Lower lobe of right lung (tissue), 2 donors: ENCODE measurements at places on chromosomes 5 and 9.

- no peak for DNase-seq
These were observed 122.2 kb downstream of the AUH start for GRCh38 chr9:91239367-91240111.

GRCh38 chr9:33277484-33277883, 12.6 kb downstream of the CHMP5 start:
- no peak for DNase-seq

- DNase-seq: no peak
These were observed 45.1 kb downstream of the ERGIC1 start for GRCh38 chr5:172878933-172879752.

GRCh38 chr5:67383451-67383850, 186.9 kb upstream of the CD180 start:
- DNase-seq: no peak

- no peak for DNase-seq
These were observed 14.1 kb upstream of the RAPGEF6 start for GRCh38 chr5:131649161-131649560.

- no peak for DNase-seq
These were observed 135.2 kb downstream of the C9orf152 start for GRCh38 chr9:110072597-110073355.

- no peak for DNase-seq
These were observed 31.8 kb downstream of the ZFAND5 start for GRCh38 chr9:72333197-72333596.

- no peak for DNase-seq
These were observed 346.3 kb downstream of the ENC1 start for GRCh38 chr5:74294231-74294705.

DNA sequence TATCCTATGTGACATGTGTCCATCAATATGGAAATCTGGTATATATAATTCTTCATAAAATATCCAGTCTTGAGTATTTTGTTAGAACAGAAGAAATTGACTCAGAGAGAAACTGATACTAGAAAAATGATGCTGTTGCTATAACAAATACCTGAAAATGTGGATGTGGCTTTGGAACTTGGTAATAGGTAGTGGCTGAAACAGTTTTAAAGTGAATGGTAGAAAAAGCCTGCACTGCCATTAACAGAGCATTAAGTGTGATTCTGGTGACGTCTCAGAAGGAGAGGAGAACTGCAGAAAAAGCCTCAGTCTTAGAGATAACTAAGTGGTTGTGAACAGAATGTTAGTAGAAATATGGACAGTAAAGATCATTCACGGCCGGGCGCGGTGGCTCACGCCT, 634.9 kb upstream of the ZNF608 start:
- no peak for DNase-seq

DNA sequence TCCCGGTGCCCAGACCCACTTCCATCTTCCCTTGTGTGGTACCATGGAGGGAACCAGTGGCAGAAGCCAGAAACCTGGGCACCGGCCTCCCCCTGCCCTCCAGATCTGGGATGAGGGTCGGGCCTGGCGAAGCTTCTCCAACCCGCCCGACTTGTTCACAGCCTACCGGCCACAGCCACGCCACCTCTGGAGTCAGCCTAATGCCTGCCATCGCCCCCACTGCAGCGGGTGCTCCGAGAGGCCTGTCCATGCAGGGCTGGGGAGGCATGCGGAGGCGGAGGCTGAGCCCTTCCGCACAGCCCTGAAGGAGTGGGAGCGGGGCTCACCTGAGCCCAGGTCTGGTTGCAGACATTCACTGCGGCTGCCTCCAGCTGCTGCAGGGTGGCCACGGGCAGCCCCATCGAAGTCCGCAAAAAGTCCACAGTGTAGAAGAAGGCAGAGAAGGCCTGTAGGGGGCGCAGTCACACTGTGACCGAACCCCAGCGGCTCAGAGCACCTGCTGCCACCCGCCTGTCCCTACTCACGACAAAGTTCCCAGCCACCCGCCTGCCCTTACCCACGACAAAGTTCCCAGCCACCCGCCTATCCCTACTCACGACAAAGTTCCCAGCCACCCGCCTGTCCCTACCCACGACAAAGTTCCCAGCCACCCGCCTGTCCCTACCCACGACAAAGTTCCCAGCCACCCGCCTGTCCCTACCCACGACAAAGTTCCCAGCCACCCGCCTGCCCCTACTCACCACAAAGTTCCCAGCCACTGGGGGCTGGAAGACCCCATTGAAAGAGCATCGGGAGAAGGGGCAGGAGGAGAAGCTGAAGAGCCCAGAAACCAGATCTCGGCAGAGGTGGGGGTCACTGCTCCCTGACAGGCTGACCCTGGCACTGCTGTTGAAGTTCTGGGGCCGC, 3.8 kb upstream of the NPDC1 start:
- DNase-seq: no peak

DNA sequence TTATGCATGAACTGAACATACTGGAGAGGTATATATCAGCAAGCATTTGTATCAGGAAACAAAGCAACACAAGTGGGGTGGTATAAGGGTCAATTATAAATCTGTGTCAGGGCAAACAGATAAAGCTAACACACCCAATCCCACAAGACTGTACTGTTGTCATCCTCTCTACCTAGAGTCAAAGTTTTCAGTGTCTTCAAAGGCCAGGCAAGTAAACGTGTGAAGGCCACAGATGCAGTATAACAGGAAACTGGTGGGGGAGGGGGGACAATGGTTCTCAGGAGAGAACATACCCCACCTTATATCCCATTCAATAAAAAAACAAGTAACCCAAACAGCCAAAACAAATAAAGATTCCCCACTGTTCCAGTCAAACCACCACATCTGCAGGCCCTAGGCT, 22.1 kb downstream of the ELP1 start:
- no peak for DNase-seq

GRCh38 chr5:176647843-176648473, 674 bp downstream of the TSPAN17 start:
- DNase-seq: peak; percentile 80

DNA sequence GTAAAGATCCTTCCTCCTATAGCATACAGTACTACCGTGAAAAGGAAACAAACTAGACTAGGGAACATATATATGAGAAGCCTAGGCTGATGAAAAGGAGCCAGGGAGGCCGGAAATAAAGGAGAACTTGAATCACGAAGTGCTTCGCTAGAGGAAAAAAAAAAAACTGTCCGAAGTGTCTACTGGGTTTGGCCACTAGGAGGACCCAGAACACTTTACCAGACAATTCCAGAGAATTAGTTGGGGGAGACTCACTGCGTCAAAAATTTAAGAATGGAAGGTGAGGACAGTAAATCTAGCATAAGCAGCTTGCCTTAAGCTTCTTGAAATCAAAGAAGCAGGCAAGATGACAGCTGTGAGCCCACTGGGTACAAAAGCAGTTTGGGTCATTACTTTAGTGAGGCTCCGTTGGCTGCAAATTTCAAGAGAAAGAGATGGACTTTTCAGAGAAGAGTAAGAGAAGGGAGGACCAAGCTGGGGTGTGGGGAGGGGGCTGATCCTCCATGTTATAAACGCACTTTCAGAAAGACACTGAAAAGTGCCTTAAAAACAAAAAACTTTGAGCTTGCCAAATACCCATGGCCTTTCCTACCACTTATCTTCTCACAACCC, 47.4 kb downstream of the P4HA2 start:
- DNase-seq: no peak

DNA sequence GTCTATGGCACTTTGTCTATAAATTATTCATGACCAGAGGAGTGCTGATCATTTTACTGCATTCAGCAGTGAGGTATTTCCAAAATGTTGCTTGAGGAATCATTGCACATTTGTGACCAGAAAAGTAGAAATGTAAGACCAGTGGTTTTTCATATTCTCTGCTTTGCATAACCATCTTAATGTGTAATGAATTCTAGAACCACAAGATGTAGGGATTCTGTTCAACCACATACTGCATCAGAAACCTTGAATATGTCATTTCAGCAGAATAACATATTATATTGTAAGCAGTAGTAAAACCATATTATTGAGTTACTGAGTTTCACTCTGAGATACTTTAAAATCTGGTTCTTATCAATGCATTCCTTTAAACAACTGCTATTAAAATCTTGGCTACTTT, 1243.4 kb downstream of the MAT2B start:
- no peak for DNase-seq

- no peak for DNase-seq
These were observed 93.4 kb downstream of the KCNIP1 start for GRCh38 chr5:170597109-170597751.

- no peak for DNase-seq
These were observed 269.9 kb upstream of the MSX2 start for GRCh38 chr5:174454464-174454863.

DNA sequence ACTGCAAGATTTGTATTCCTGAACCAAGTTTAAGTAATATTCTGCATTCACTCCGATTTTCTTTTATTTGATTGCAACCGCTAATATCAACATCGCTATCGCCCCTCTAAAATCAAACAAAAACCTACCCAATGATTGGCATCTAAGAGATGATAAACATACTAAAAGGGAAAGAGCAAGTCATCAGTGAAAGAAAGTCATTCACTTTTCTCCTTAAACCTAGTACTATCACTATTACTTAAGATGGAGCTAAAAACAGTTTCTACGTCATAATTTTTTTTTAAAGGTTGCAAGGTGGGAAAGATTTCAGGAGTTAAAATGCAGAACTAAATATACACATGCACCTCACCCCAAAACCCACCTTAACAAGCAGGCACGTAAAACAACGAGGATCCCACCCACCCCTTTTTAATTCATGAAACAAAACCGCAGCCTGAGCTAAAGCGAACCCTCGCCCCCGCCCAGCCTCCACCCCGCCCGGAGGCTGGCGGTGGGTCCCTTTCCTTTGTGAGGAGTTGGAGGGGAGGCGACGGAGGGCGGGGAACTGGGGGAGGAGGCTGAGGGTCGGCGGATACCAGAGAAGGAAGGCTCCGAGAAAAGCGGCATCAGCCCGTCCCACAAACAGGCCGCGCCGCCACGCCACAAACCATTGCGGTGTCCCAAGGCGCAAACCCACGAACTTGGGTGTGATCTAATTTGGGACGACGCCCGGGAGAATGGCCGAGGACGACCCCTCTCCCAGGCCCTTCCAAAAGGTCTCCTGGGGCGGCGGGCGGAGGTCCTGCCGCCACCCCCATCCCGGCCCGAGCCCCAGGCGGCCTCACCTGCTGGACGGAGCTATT, 861 bp downstream of the UBQLN1 start:
- DNase-seq: peak; percentile 63

DNA sequence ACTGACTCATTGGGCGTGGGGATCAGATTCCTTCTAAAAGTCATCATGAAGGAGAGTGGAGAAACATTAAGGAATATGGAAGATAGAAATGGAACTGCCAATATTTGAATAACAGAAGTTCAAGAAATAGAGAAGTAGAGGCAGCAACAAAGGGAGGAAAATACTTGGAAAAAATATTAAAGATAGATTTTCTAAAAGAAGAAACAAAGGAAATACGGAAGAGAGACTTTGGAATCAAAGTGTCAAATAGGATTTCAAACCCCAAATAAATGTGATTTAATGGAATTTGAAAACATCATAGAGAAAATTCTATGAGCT, 605.1 kb upstream of the KLF4 start:
- no peak for DNase-seq

GRCh38 chr5:36217567-36217966, 24.2 kb downstream of the NADK2 start:
- DNase-seq: no peak

DNA sequence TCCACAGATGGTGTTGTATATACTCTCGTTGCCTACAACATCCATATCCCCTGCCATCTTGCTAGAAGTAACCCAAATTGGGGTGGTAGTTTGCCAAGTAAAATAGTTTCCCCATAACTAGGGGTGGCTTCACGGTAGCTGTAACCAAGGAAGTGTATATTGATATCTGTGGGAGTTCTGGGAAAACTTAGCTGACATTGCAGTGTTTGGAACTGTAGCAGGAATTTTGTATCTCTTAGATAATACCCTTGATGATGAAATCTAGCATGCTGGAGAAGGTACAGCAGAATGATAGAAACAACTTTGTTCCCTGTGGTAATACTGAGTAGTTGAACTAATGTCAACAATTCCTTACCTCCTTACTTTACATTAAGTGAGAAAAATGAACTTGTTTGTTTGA, 29.8 kb downstream of the FBXL7 start:
- DNase-seq: no peak

DNA sequence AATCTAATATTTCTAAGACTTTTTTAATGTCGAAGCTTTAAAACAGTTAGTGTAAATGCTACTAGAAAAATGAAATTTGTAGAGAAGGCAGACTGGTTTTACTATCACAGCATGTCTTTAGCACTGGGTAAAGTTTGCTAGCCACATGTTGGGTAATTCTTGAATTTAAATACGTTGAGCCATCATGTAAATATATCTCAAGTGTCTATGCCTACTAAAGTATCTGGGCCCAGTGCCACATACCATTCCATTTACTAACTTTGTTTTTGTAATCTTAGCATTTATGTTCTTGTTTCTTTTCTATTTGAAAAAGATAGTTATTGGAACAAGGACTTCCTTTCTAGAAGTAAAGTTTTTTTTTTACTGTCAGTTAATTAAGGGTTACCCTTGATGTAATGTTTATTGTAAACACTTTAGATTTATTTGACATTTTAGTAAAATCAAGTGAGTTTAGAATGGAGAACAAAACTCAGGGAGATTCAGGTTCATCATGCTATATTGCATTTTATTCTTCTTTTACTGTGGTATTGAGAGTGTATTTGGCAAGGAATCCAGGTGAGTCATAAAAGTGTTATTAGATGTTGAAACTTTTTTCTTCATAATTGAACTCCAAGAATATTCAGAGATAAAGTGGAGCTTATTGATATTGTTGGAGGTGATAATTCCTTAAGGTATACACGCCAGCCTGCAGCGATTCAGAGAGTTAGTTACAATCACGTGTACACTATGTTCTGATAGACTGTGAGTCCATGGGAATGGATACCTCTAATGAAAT, 182.4 kb downstream of the CCDC171 start:
- no peak for DNase-seq

GRCh38 chr5:111135946-111136345, 43.8 kb downstream of the WDR36 start:
- no peak for DNase-seq

GRCh38 chr5:150665044-150665443, 4.0 kb downstream of the MYOZ3 start:
- DNase-seq: no peak

- DNase-seq: no peak
These were observed 1.5 kb downstream of the GDNF start for GRCh38 chr5:37838152-37838932.

GRCh38 chr5:103259705-103260355, 1.3 kb downstream of the MACIR start:
- DNase-seq: no peak

- no peak for DNase-seq
These were observed 507.8 kb downstream of the MAT2B start for GRCh38 chr5:164013077-164013670.
